Fibroblast of the aortic adventitia (primary cell): ENCODE measurements at places on chromosomes 6 and 20. TPM values are rescaled to one million over a fixed set of nuclear protein-coding genes. Genes with fewer than 3 reads are reported as not detected.

GRCh38 chr20:13238001-13238653 is 17.1 kb downstream of the ISM1 start:
- DNase-seq, result no peak

DNA sequence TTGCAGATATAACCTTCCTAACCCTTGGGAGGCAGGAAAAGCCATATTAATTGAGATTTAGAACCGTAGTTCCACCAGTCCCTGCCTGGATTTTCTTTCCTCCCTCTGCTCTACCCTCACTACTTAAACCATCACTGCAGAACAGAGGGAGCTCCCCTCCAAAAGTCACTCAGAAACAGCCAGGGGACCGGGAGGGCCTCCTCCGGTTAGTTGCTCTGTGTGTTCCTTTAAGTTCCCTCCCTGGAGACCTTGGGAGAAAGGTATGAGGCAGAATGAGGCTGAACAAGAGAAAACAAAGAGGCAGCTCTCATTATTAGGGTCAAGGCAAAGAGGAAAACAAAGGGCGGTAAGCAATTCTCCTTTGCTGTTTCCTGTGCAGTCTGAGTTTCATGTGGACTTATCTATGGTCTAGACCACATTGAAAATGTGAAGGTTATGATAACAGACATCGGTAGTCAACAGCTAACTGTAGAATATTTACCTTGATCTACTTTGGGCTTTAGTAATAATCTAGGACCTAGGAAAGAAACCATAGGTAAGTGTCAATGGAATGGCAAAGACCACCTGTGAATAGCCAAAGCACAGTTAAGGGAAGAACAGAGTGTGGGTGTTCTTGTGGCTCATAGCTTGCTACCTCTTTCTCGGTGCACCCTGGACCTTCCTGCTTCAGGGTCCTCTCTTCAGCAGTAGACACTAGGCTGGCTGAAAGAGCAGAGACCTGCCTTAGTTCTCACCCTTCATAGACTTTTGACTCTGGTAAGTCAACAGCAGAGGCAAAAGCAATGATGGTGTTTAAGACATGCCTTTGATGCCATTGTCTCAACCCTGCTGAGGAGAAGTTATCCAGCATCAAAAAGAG is 250.9 kb upstream of the CITED2 start:
- no peak for DNase-seq

GRCh38 chr20:14576196-14576877 is 238.9 kb upstream of the FLRT3 start:
- no peak for DNase-seq

DNA sequence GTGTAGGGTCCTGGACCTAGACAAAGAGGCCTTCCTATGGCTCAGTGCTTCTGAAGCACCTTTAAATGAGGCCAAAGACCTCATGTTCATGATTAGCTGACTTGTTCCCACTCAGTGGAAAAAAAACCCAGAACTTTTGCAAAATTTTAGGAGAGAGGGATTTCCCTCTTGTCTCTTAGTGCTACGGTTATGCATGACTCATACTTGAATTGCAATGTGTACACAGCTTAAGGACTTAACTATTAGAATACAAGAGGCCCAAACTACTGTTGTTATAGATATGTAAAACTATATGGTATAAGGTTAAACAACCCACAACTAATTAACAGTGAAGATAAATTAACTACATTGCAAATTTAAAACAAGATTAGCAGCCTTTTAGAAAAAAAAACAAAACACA is 32.3 kb upstream of the HLA-A start:
- DNase-seq, result no peak

DNA sequence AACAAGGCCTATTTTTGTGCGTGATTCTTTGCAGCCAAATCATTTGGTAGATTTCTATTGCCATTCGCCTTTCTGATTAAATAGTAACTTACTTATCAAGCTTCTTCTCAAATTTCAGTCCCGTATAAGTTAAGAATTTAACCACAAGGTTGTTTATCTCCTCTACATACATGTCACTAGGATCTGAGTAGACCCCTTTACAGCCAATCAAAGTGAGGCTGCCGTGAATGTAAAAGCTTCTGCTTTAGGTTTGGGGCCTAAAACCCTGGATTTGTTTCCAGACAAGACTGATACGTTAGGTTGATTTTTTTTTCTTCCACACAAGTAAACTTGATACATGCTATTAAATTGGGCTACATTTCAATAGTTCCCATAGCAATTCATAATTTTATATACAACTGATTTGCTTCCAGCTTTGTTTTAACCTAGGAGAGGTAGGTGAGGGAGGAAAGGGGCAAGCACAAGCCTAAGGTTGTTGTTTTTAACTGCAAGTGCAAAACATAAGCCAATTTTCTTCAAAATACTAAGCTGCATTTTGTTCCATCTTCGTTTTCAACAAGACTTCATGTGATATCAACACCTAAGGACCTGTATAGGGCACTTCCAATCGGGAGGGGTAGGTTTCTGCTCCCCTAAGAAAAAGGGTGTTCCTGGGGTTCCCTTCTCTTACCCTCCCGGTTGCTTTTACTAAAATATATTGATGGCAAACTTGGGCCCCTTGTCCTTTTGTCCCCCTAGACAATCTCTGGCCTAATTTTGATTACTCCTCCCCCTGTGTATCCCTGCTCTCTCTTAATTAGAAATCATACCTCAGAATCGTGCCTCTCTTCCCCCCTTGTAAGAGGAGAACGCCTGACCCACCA is 1.7 kb downstream of the RANBP9 start:
- DNase-seq, result peak; percentile 56

DNA sequence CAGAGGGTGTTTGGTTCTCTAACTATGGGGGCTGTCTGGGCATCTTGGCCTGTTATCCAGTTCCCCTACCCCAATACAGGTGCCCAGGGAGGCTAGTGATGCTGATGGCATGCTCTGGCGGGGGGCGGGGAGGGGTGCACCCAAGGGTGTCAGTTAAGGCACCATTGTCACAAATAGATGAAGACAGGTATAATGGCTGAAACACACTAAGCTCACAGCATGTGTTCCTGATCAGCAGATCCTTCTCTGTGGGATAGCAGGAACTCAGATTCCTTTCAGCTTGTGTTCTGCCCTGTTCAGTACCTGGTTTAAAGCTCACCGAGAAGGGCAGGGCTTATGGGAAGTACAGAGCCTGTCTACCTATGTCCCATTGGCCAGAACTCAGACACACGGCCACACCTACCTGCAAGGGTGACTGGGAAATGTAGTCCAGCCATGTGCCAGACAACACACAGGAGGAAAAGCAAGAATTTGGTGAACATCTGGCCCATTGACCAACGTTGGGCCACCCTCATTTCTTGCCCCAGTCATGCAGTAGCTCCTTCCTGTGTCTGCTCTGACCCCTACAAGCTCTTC is 3.4 kb upstream of the RSPO4 start:
- no peak for DNase-seq

DNA sequence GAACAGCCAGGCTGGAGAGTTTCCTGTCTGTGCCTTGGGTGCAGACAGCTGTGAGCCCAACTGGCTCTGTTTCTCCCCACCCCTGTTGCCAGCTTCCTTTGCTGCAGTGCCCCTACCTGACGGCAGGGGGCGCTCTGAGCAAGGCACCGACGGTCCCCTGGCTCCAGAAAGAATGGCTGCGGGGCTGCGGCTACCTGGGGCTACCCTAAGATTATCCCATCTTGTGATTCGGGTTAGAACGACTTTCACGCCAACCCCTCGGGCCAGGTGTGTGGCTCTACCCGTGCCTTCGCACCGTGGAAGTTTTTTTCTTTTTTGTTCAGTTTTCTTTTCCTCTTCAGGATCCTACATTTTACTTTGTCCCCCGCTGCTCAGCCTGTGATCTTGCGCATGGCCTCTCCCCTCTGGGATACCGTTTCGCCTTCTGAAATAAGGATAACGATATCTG is 33.4 kb upstream of the AAR2 start:
- DNase-seq, result peak; percentile 41

GRCh38 chr20:41870869-41871462 is 252.8 kb upstream of the CHD6 start:
- no peak for DNase-seq

- DNase-seq, result no peak
Measured at GRCh38 chr6:21157186-21157929, 436.2 kb upstream of the SOX4 start.

- DNase-seq, result peak; percentile 18
Measured at GRCh38 chr6:111015389-111016124, 33.7 kb downstream of the RPF2 start.

- no peak for DNase-seq
Measured at GRCh38 chr6:166589786-166590574, 3.5 kb upstream of the RAMACL start.

- DNase-seq, result peak; percentile 34
Measured at GRCh38 chr6:133887156-133887879, 1.6 kb upstream of the TCF21 start.

DNA sequence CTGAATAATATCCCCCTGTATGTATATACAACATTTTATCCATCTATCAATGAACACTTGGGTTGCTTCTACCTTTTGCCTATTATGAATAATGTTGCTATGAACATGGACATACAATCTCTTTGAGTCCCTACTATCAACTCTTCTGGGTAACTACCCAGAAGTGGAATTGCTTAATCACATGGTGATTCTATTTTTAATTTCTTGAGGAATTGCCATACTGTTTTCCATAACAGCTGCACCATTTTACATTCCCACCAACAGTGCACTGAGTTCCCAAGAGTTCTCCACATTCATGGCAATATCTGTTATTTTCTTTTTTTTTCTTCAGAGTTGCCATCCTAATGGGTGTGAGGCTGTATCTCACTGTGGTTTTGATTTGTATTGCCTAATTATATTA is 88.3 kb downstream of the ZHX3 start:
- no peak for DNase-seq

DNA sequence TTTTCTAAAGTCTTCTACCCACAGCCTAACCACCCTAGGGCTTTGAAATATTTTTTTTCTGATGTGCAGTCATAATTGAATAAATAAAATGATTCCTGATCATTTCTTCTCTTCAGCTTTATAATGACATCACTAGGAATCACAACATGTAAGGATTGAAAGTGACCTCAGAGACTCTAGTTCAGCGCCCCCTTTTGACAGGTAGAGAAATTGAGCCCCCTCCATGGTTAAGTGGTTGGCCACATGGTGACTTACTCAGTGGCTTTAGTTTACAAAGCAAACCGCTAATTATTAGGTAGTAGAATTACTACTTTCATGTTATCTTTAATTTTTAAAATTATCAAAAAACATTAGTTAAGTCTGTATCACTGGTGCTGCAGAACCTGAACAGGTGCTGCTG is 13.3 kb upstream of the SLC2A12 start:
- DNase-seq, result no peak

DNA sequence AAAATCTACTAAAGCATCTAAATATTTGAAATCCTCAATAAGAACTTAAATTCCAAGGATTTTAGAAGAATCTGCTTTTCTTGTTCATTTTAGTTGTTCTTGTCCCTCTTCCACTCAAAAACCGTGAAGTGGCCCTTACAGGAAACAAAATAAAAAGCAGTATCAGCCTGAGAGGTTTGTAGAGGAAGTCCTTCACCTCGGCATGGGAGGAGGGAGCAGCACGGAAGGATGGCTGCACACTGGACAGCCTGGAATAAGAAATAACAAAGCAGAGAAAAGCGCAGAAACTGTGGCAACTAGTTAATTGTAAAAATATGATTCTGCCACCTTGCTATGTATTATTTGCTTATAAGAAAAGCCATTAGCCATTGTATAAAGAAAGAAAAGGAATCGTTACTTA is 46.1 kb downstream of the RALGAPA2 start:
- DNase-seq, result no peak

DNA sequence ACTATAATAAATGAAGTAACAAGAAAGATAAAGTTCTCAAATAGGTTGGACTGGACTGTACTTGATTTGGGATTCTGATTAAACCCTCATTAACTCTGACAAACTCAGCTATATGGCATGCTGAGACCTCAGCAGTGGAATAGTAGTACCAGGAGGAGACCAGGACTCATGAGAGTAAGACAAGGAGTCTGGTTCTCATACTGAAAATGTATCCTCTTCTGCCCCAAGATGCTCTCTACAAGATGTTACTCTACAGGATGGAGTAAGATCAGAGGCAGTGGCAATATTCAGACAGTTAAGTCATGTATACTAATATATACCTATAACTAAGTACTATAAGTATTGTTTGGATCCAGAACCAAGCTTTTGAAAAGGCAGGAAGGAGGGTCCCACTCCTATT is 31.9 kb upstream of the SYNCRIP start:
- DNase-seq, result no peak

DNA sequence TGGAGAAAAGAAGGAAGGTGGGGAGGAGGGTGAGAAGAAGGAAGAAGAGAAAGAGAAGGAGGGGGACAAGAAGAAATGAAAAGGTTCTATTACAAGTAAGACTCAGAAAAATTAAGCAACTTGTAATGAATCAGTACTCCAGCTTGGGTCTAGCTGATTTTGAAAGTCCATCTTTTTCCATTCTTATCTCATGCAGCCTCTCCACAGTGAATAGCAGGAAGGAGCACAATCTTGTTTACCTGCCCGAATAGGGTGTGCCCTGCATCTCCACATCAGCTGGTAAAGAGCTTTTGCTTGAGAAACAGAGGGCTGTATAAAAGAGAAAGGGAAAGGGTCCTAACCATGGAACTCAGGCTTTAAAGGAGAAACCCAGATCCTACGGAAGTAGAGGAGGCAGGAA is 348.8 kb downstream of the TPBG start:
- peak; percentile 12 for DNase-seq

- no peak for DNase-seq
Measured at GRCh38 chr20:48463096-48463720, 364.6 kb downstream of the PREX1 start.

DNA sequence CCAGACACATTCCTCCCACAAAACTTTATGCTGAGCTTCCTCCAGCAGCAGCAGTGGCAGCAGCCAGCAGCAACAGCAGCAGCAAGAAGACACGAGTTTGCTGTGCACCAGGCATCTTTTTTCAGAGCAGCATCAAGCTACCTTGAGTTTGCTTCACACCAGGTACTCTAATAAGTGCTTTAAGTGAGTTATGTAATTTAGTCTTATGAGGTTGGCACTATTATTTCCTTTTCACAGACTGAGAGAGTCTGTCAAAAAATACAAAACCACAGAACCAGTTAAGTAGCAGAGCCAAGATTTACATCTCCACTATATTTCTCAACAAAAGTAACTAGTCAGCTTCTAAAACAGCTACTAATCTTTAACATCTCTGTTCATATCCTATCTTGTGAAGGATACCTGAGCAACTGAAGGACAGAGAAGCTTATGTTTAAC is 23.7 kb downstream of the RANBP9 start:
- no peak for DNase-seq

GRCh38 chr6:18536591-18537055 is 149.5 kb downstream of the RNF144B start:
- no peak for DNase-seq

- no peak for DNase-seq
Measured at GRCh38 chr6:11039040-11039439, 5.1 kb downstream of the ELOVL2 start.

Gene HMGA1
- 38.6 and 635 TPM in 2 replicates for total RNA-seq

Gene CDSN
- total RNA-seq, result not detected in 2 replicates

Gene DZANK1
- 0.99 and 1.5 TPM in 2 replicates for total RNA-seq

Gene VGLL2
- not detected in 2 replicates for total RNA-seq

Gene PLA2G7
- 7.8 TPM in 1 of 2 replicates, not detected in the other for total RNA-seq

Gene SLC44A4
- 0.27 TPM in 1 of 2 replicates, not detected in the other for total RNA-seq
